ENCODE measurements at places on chromosomes 3 and 15.

DNA sequence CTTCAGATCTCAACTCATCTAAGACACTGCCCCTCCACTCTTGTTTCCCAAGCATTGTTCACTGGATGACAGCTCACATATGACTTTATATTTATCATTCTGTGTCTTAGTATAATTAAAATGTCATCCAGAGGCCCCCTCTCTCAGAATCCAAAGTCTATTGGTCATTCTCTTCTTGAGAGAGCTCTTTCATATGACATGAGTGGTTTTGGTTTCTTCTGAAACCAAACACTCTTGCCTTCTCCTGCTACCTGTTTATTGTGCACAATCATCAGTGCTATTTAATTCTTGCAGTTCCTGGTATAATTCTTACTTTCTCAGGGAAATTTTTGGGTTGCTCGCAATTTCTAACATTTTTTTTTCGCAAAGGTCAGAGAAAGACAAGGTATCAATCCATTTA lies 249.5 kb downstream of the IL5RA start:
- no peak for DNase-seq

DNA sequence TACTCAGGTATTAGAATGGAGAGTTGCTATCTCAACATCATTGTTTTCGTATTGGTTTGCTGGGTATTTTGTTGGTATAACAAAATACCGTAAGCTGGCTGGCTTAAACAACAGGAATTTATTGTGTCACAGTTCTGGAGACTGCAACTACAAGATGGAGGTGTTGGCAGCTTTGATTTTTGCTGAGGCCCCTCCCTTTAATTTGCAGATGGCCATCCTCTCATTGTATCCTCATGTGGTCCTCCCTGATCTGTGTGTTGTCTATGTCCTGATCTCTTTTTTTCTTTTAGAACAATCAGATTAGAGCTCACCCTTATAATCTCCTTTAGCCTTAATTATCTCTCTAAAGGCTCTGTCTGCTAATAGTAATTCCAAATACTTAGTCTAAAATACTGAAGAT lies 299.8 kb upstream of the GOLIM4 start:
- DNase-seq, result no peak

GRCh38 chr15:63234451-63234870 lies 42.9 kb upstream of the APH1B start:
- peak; percentile 32 for DNase-seq

DNA sequence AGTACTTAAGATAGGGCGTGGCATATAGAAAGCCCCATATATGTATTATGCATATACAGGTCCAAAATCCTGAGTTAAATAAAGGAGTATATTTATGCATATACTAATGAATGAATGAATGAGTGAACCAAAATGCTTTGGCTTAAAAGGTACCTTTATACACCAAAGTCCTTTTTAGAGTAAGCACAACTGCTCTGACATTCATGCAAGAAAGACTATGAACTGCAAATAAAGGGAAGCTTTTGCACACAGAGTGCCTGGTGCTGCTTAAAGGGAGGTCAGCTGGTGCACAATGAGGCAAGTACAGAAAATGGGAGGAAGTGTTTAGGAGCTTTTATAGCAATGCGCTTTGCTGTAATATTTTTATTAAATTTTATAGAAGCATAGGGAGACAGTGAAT lies 214.0 kb downstream of the KLF13 start:
- DNase-seq, result no peak

- no peak for DNase-seq
These were observed 6.1 kb upstream of the PCSK6 start for GRCh38 chr15:101495334-101496197.

GRCh38 chr3:30668051-30668609 lies 61.7 kb downstream of the TGFBR2 start:
- DNase-seq, result peak; percentile 22

- DNase-seq, result no peak
These were observed 45.0 kb downstream of the CCR1 start for GRCh38 chr3:46162975-46163555.

- DNase-seq, result no peak
These were observed 53.3 kb downstream of the OSBPL10 start for GRCh38 chr3:31927811-31928210.

GRCh38 chr3:3699407-3699806 lies 99.8 kb upstream of the LRRN1 start:
- DNase-seq, result no peak

- DNase-seq, result peak; percentile 60
These were observed 105.8 kb upstream of the ARL6 start for GRCh38 chr3:97658668-97659285.

DNA sequence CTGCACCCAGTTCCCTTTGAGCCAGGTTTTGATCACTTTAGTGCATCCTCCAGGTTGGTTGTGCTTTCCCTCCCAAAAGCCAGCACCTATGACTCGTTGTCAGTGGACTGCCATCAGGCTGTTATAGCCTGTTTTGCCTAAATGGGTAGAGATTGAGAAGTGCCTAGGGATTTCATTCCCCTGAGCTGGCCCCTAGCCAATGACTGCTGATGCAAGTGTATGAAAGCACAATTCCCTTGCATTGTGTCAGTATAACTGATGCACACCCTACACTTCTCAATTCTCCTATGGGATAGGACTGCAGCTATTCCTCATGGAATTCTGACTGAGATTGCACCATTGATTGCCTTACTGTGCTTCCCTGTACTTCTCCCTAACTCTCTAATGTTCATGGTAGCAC lies 102.1 kb upstream of the ARPP21 start:
- DNase-seq, result peak; percentile 87

- DNase-seq, result no peak
These were observed 5.3 kb downstream of the ARL6IP5 start for GRCh38 chr3:69090021-69090420.

- DNase-seq, result peak; percentile 25
These were observed at the start of gene PRTG for GRCh38 chr15:55742927-55743728. Gene PRTG (minus strand): TSS chr15:55743152. CDS start chr15:55742931, 221 bp downstream.

DNA sequence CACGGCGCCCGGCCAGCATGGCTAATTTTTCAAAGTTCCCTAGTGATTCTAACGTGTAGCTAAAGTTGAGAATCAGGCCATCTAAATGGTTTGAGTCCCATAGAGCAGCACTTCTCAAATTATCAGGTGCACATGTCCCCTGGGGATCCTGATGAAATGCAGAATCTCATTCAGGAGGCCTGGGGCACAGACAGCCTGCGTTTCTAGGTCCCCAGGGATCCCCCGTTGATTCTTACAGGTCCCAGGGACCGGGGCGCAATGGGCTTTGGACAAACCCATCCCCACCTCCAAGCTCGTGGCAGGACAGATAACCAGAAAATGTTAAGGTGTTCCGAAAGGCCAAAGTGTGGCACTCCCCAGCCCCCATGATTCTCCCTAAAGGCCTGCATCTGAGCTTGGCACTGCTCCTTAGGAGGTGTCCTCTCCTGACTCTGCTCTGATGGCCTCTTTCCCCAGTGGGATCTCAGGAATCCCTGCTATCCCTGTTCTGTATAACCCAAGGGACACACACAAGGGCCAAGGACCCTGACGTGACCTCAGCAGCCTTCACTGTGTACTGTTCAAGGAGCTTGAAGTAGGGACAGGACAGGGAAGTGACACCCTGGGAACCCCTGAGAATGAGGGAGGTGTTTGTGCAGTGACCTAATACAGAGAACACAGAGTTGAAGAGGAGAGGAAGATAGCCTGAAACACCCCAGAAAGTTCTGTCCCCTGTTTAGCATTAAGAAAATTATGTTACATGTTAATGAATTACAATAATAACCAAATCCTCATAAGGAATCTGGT lies 8.0 kb downstream of the LRRK1 start:
- no peak for DNase-seq

- DNase-seq, result no peak
These were observed 6.7 kb downstream of the CHMP2B start for GRCh38 chr3:87233805-87234204.

GRCh38 chr3:138936741-138937689 lies 9.9 kb downstream of the FOXL2 start:
- DNase-seq, result no peak

DNA sequence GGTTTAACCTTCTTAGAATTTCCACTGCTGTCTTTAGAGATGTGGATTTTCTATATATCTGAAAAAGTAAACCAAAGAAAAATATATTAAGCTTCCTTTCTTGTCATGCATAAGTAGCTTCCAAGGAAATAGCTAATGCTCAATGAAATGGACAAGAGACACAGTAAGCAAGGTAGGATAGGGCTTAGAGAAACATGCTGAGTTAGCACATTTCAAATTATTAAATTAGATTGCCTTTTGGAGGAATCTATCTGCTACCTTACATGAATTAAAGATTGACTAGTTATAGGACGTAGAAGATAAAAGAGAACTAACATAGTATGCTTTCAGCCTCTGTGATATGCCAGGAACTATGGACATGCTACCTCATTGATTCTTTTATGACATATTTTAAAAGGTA lies 824.6 kb downstream of the TUSC7 start:
- DNase-seq, result no peak

GRCh38 chr3:30551266-30551665 lies 55.1 kb upstream of the TGFBR2 start:
- no peak for DNase-seq

DNA sequence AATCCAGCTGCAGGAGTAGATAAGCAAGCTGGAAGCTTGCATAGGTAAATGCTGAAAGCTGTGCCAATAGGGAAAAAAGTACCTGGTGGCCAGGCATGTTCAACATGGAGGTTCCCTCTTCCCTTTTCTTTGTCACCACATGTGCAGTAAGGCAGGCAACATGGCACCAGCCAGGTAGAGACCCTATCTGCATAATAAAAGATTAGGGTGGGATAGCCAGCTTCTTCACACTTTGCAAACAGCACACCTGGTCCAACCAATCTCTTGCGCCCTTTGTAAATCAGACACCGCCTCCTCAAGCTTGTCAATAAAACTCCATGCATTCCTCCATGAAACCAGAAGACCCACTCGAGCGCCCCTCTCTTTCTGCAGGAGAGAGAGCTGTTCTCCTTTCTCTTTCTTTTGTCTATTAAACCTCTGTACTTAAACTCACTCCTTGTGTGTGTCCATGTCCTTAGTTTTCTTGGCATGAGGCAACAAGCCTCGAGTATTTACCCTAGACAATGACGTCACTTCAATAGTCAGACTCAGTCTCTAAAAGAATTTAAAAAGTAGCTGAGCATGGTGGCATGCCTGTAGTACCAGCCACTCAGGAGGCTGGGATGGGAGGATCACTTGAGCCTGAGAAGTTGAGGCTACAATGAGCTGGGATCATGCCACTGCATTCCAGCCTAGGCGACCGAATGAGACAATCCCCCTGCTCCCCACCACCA lies 256.3 kb downstream of the SCAPER start:
- DNase-seq, result no peak

DNA sequence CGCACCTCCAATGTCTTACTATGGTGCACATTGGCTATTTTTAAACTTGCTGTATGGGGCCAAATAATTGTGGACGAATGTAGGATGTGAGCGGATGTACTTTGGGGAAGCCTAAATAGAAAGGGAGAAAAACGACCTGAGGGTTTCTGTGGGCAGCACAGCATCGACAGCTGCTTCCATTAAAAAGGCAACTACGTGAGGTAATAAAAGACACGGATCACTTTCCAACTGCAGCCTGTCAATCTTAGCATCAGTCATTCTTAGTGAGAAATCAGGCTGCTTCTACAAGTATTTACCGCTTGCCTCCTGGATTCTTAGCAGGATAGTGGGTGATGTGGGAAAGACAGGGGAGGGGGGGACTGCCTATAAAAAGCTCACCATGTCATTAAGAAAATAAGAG lies 186.7 kb upstream of the SLC2A2 start:
- no peak for DNase-seq

DNA sequence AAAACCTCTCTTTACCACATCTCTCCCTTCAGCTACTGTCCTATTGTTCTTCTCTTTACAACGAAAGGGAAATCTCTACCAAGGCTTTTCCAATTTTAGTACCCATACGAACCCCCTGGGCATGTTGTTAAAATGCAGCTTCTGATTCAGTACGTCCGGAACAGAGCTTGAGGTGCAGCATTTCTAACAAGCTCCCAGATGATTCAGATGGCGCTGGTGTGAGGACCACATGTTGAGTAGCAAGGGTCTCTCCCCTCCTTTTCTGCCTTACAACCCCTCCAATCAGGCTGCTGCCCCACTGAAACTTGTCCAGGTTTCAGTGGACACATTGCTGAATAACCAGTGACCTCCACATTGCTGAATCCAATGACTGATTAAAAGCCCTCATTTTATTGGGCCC lies 177.1 kb upstream of the FEZF2 start:
- no peak for DNase-seq

DNA sequence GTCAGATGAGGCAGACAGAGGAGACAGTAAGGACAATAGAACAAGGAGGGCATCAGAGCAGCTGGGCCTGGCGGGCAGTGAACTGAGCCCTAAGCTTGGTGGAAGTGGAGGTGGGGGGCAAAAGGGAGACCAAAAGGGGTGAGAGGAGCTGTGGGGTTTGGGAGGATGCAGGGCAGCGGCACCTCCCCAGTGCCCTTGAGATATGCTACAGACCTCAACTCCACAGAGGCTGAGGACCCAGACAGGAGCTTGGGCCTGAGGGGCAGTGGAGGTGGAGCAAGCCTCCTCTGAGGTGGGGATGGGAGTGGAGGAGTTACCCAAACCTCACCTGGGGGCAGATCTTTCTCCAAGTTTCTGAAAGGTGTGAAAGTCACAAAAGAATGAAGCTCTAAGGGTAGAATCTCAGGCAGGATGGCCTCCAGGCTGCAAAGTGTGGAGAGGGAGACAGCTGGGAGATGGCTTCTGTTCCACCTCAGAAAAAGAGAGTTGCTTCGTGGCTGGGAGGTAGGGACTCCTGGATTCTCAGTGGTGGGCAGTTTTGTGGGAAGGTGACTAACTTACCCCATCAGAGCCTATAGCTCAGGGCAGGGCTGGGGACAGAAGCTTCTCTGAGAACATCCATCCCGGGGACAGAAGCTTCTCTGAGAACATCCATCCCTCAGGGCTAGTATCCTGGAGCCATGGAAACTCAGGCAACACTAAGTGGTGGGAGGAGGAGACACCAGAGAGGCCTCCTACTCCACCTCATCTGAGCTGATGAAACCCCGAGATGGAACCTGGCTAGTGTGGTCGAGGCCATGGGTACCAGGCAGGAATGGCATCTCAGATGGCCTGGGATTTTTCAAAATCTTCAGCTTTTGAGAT lies 2.3 kb upstream of the CLK3 start:
- DNase-seq, result no peak

GRCh38 chr3:136984837-136985236 lies 27.1 kb downstream of the IL20RB start:
- no peak for DNase-seq

DNA sequence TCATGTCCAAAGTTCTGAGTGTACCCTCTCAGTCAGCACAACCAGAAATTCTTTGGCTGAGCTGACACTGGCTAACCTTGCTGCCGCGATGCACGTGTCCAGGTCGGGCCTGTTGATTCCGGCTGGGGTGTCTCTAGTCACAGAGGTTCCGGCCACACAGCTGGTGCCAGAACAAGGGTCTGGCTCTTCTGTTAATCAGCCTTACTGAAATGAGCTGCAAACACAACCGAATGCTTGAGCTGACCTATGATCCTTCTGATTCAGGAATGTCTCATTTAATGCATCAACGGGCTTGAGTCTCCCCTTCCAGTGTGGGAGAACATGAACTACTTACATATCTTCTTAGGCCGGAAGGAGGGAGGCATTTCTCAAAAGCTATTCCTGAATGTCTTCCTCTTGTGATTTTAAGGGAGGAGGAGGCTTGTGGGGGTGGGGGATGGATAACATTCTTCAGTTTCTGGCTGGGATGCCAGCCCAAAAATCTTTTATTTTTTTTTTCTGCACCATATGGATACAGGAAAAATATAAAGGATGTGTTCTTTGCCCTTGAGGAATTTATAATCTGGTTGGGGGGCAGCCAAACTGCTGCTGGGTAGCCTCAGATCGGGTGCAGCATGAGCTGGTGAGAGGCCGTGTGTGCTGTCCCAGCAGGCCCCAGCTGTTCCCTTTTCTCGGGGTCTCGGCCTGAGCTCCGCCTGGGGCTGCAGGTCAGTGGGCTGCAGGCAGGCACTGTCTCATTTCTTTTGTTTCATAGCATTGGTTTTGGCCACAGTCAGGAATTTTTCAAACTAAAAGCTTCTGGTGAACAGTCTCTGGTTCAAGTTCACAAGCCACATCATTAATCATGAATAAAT lies 319.1 kb upstream of the TBL1XR1 start:
- no peak for DNase-seq

All from OCI-M1 (cell line).